ENCODE measurements at places on chromosomes 16 and 17. TPM values are rescaled to one million over a fixed set of nuclear protein-coding genes. Genes with fewer than 3 reads are reported as not detected.

Gene CCL8
- not detected for total RNA-seq

DNA sequence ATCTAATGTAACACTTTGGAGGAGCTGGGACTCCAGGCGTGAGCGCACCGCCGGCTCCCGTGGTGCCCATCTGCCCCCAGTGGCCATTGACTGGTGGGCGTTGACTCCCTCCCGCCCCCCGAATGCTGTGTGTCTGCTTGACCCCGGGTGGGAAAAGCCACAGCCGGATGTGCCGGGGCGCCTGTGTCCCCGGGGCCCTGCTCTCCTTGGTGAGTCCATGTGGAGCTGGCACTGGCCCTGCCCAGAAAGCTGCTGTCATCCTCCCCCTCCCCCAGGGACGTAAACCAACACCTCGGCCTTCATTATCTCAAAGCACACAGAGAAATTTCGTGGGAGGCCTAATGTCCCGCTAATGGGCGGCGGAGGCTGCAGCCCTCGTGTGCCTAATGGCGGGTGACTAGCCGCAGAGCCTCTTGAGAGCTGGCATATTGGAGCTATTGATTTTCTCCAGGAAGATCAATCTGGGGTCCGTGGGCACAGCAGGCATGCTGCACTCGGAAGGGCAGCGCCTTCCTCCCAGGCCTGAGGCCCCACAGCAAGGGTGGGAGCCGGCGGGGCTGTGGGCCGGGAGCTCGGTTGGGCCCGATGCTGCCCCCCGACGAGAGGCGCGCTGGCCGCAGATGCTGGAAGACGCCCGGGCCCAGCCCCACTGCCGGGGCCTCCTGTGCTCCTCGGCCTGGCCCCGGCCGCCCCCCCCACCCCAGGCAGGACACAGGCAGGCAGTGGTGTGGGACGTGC is 4.0 kb upstream of the PERCC1 start:
- DNase-seq: no peak

GRCh38 chr17:15501793-15502192 is 34.4 kb upstream of the CDRT4 start:
- no peak for DNase-seq

Gene TRIM72
- not detected for total RNA-seq

GRCh38 chr17:17648762-17649161 is 32.5 kb upstream of the RAI1 start:
- no peak for DNase-seq

DNA sequence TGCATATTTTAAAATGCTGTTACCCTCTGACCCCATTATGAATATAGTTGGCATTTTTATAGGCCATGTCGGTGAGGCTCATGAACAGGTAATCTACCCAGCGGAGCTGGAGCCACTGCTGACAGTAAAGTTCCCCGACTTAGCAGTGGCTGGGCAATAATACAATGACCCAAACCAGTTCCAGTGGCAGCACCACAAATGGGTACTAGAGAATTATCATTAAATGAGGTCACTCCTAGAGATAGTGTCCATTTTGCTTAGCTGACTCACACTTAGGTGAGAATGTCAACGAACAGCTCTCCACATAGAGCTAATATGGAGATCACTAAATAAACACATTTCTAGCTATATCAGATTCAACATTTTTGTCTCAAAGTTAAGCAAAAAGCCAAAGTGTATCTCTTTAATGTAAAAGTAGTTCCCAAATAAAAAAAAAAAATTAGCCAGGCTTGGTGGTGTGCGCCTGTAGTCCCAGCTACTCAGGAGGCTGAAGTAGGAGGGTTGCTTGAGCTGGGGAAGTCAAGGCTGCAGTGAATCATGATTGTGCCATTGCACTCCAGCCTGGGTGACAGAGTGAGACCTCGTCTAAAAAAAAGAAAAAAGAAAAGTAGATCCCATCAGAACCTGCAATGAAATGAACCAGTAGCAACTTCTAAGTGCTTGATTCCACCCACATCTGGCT is 7.4 kb downstream of the MYO1D start:
- DNase-seq: no peak

GRCh38 chr16:55475919-55476318 is 3.1 kb upstream of the MMP2 start:
- no peak for DNase-seq

GRCh38 chr16:9118170-9118569 is 26.7 kb downstream of the HAPSTR1 start:
- DNase-seq: no peak

- no peak for DNase-seq
Measured at GRCh38 chr17:51154176-51154575, 817 bp downstream of the NME1 start.

Gene METTL26
- total RNA-seq: 106 TPM

Gene TPSG1
- not detected for total RNA-seq

- no peak for DNase-seq
Measured at GRCh38 chr17:48546924-48547807, 2.3 kb upstream of the HOXB2 start.

Gene RMI2
- 11.2 TPM for total RNA-seq

Gene SBK1
- 0.09 TPM for total RNA-seq

Gene KRTAP4-3
- not detected for total RNA-seq

Gene TOP3A
- total RNA-seq: 35.3 TPM

Gene CES3
- 0.55 TPM for total RNA-seq

DNA sequence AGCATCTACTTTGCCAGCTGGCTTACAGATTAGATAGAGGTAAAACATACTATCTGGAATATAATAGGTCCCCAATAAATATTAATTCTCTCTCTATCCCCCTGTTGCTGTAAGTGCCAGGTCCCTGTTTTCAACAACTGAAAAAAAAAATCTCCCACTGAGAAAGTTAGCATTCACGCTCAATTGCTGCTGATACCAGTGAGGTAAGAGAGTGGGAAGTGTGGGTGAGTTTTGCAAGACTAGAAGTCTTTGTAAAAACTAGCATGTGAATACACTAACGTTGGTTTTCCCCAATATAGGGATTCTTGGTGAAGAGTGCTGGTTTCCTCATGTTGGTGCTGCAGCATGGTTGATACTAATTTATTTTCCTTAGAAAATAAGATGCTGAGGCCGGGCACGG is 11.7 kb upstream of the TAOK1 start:
- DNase-seq: no peak

Gene CLEC18B
- total RNA-seq: 0.42 TPM

Gene DNAAF8
- total RNA-seq: 0.26 TPM

Gene SDR42E1
- total RNA-seq: not detected

GRCh38 chr17:36842963-36843558 is 94.2 kb upstream of the LHX1 start:
- DNase-seq: no peak

DNA sequence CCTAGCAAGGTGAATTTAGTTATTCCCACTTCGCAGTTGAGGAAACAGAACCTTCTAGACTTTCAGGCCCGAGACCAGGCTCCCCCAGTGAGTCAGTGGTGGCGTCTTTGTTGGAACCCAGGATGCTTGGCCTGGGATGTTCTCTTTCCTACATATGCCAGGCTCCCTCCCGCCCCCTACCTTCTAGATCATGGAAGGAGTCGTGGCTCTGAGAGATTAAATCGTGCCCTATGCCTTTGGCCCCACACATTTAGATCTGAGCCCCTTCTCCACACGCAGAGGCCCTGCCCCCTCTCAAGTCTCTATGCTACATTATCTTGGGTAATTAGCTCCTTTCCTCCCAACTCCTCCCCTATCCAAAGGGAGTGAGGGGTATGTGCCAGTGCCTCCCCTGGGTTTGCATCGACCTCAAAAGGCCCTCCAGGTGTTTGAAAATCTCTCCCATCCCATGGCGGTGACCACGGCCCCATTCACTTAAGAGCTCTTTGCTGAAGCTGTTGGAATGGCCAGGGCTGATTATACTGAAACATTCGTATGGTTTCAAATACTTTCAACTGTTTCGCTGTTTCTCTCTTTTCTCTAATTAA is 3.0 kb downstream of the NGFR start:
- no peak for DNase-seq

DNA sequence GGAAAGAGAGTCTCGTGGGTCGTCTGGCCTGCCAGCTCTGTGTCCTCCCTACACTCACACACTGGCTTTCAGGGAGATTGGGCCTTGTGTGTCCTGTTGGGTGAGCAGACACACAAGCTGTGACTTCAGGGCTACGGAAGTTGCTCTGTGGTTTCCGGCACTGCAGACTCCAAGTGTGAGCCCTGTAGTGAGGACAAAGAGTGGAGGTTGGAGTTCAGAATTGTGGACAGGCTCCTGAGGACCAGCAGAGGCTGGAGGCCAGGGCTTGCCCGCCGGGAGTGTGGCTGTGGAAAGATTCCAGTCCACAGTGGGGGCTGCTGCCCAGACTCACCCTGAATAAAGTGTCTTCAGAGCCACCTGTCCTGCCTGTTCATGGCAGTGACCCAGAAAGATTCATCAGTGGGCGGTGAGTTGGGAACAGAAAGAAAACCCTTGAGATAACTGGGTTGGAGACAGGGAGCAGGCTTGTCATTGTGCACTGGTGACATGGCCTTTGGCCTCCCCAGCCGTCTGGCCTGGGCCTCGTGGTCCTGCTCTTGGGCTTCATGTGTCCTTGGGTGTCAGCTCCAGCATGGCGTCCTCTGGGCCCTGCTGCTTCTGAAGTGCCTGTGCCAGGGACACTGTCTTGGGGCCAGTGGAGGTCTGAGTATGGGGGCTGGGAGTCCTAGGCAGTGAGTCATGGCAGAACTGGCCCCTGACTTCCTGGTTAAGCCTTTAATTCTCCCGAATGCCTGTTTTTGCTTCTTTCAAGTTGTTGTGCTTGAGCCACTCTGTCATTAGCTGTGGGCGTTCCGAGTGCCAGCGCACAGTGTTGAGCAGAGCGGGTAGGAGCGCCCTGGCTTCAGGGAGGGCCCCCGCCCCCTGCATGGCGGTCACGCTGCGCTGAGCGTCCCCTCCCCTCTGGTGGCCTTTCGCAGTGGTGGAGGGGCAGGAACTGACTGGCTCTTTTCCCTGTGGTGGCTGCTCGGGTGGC is 19.9 kb upstream of the ZNF750 start:
- DNase-seq: no peak

- no peak for DNase-seq
Measured at GRCh38 chr17:283911-284675, 68.5 kb downstream of the RPH3AL start.

Gene CD7
- total RNA-seq: 0.32 TPM

DNA sequence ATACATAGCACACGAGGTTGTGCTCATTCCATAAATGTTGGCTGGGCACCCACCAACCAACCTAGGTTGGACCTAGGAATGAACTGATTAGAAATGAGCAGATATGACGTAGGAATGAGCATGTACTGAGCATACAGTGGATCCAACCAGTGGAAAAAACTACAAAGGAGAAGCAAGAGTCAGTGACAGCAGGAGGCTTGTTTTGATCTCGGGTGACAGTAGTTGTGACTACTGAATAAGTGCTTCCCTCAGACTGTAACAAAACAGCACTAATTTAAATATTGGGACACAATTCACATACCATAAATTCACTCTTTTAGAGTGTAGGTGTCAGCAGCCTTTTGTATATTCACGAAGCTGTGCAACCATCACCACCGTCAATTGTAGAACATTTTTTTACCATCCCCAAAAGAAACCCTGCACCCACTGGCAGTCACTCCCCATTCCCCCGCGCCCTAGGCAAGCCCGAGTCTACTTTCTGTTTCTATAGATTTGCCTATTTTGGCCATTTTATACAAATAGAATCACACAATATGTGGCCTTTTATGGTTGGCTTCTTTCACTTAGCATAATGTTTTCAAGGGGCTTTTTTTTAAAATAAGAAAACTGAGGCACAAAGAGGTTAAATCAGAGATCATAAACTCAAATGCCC is 7.0 kb downstream of the VAC14 start:
- no peak for DNase-seq

Gene KREMEN2
- 1.5 TPM for total RNA-seq

- DNase-seq: no peak
Measured at GRCh38 chr16:51565184-51565583, 414.1 kb upstream of the SALL1 start.

- no peak for DNase-seq
Measured at GRCh38 chr17:61431594-61432311, 20.5 kb upstream of the TBX4 start.

Gene OR2C1
- not detected for total RNA-seq

All from NCI-H460 (cell line).